ENCODE measurements at places on chromosomes 3 and 15. TPM values are rescaled to one million over a fixed set of nuclear protein-coding genes. Genes with fewer than 3 reads are reported as not detected.

CCR1 gene
- polyA plus RNA-seq, result 5.8 TPM

PCOLCE2 gene
- polyA plus RNA-seq, result not detected

PRRT3 gene
- 2.0 TPM for polyA plus RNA-seq

LIPH gene
- not detected for polyA plus RNA-seq

SLC28A2 gene
- not detected for polyA plus RNA-seq

CAND2 gene
- 0.35 TPM for polyA plus RNA-seq

MUC20 gene
- polyA plus RNA-seq, result 0.39 TPM

MEIS2 gene
- not detected for polyA plus RNA-seq

CELF6 gene
- 0.19 TPM for polyA plus RNA-seq

TGM5 gene
- polyA plus RNA-seq, result not detected

FAM174B gene
- polyA plus RNA-seq, result 1.4 TPM

CMTM8 gene
- 0.25 TPM for polyA plus RNA-seq

GRM2 gene
- polyA plus RNA-seq, result not detected

SCAANT1 gene
- not detected for polyA plus RNA-seq

DISP2 gene
- polyA plus RNA-seq, result 0.19 TPM

RBMS3 gene
- not detected for polyA plus RNA-seq

APOD gene
- polyA plus RNA-seq, result not detected

SYNPR gene
- not detected for polyA plus RNA-seq

GRIP2 gene
- not detected for polyA plus RNA-seq

POC1A gene
- 1.2 TPM for polyA plus RNA-seq

SH2D7 gene
- not detected for polyA plus RNA-seq
